Skeletal muscle cell (primary cell): ENCODE measurements at places on chromosomes 3 and 15.

DNA sequence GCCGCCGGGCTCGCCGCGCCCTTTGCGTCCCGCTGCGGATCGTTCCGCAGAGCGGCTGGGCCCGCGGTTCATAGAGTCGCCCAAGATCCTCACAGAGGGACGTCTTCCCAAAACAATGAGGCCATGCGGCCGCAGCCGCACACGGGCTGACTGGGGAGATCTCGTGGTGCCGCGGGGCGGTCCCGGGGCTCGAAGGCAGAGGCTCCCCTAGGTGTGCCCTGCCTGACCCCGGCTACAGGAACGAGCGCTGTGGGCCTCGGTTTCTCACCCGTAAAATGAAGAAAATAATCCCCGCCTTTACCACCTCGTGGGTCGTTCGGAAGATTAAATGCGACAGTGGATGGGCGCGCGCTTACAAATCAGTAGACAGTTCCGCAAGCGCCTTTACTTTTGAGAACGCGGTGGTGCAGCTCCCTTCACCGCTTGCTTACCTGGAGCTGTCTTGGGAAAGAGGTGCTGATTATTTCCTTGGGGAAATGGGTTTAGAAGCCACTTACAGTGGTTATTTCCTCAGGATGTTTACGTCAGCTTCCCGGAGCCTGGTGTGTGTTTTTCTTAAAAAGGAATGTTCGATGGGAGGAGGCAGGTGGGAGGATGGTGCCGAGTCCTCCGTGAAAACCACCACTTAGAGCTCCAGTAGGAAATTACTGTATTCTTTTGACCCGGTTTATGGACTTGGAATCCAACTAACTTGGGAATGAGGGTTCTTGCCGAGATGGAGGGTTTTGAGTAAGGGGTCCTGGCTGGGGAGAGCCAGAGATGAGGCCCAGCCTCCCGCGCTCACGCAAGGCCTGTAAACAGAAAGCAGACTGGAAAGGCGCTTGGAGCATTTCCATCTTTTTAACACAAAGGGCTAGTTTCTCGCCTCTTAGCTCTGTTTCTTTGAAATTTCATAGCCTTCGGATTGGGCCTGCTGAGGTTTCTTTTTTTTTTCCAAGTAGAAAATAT is 1.9 kb upstream of the MEX3B start:
- DNase-seq = no peak

DNA sequence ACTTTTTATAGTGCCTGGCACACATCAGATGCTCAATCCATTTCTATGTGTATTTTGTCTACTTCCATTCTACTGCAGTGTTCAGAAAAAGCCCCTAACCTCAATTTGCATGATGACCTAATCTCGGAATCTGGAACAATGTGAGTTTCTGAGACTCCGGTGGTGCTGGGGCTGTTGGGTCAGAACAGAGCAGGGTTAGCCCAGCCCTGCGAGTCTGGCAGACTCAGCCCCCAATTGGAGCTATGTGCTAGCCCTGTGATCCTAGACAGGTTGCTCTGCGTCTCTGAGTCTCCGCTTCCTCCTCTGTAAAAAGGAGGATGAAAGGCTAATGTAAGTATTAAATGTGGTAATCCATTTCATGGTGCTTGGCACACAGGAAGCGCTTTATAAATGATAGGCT is 95.0 kb upstream of the ICE2 start:
- DNase-seq = no peak

DNA sequence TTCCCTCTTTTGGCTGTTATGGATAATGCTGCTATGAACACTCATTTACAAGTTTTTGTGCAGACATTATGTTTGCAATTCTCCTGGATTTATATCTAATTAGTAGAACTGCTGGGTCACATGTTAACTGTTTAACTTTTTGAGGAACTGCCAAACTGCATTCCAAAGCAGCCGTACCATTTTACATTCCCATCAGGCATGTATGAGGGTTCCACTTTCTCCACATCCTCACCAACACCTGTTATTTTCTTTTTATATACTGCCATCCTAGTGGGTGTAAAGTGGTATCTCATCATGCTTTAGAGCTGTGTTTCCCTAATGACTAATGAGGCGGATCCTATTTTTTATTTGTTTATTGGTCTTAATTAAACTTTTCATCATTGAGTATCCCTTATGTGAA is 9.2 kb downstream of the KPNA4 start:
- no peak for DNase-seq

DNA sequence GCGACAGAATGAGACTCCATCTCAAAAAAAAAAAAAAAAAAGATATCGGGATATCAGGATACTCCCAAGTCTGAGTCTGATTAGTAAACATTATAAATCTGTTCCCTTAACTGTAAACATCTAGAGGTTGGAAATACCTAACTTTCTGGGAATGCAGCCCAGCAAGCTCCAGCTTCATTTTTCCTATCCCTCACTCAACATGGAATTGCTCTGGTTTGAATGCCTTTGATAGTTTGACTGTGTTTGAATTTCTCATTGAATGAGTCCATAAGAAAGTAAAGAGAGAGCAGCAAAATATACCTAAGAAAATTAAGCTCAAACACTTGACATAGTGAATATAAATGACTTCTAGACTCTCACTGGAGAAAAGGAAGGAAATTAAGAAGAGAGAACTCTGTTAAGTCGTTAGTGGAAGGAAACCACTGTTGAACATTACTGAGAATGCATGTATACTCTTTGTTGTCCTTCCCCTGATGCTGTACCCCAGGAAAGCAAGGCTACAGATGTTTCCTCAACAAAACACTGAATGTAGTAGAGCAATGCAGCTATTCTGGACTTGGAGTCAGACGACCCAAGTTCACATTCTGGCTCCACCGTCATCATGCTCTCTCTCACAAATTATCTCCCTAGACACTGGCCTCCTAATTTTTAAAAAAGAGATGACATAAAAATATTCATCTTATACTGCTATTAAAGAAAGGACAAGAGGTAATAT is 62.4 kb downstream of the CD200 start:
- DNase-seq = no peak

DNA sequence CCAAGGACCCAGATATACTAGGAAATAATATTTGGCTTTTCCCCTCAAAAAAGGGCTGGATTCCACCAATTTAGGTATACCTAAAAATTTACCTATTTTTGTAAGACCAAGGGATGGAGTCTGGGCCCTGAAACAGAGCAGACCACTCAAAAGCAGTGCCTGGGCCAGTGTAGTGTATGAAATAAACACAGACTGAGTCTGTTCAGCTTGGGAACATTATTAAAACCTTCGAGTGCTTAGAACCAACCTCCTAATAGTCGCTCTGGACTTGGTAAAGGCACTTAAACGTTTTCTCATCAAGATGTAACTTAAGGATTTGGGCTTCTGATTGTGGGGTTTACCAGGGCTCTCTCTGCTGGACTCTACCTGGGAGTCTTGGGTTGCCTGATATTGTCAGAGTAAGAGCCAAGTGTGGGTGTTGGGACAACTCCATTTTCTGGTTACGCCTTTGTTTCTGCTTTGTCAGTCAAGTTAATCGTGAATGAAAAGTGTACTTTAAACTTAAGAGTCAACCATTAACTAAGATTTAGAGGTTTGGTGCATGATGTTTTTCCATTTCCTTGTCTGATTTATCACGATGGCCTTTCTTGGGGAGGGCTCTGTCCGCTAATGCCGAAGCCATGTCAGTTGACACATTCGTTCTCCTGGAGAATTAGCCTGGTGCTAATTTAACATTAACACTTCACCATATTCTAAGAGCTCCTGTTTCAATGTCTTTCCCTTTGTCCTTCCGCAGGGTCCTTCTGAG is 221.0 kb upstream of the TPM1 start:
- DNase-seq = no peak

- DNase-seq = no peak
These were observed 53.2 kb upstream of the BOC start for GRCh38 chr3:113158171-113158570.

DNA sequence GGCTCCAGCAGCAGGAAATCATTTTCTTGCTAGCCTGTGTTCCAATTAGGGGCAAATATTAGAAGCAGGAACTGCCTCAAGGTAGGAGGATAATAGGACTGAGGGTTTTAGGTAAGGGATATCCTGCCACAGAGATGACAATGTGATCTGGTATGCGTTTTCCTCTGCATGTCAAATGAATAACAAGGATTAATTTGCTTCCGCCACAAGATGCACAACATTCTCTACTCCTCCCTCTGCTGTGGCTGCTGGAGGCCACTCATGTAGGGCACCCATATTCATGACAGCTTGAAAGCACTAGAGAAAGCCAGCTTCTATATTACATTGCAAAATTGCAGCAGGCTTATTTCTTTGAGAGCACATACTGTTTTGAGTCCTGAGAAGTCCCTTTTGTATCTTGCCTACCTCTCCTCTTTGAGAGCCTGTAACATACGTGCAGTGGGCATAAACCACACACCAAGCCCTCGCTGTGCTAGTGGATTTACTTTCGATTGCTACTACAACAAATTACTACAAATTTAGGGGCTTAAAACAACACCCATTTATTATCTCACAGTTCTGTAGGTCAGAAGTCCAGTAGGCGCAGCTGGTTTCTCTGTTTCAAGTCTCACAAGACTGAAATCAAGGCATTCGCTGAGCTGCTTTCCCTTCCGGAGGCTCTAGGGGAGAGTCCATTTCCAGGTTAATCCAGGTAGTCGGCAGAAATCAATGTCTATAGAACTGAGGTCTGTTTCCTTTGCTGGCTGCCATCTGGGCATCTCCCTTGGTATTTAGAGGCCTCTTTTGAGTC is 5.9 kb upstream of the CD47 start:
- no peak for DNase-seq

GRCh38 chr15:85974348-85974705 is 105.3 kb upstream of the AGBL1 start:
- no peak for DNase-seq

DNA sequence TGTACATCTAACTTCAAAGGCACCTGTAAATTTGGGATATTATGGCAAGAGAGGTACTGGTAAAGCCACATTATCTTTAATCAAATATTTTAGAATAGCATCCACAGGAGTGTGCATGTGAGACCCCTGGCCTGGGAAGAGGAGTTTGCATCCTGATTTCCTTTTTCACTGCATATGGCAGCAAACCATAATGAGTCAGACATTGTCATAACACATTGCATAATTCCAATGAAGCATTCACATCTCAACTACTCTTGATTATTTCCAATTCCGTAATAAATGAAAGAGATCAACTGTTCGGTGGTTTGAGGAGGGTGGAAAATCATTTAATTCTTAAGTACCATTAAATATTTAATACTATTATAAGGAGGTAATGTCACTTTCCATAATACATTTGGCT is 215.0 kb downstream of the MECOM start:
- no peak for DNase-seq

DNA sequence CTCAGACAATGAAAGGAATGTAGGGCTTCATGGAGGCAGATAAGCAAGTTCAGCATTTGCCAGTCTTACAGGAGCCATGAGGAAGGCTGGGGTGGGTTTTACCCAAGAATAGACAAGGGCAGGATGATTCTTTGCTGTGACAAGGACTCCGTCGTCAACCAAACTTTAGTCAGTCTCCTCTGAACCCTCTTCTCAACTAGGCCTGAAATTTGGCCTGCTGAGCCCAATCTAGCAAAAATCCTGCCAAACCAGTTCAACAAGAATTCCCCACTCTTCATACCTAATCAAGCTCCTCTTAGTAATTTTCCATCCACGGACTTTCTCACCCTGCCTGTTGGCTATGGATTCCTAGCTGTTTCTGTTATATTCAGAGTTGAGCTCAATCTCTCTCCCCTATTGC is 280.5 kb downstream of the TBL1XR1 start:
- DNase-seq = no peak

DNA sequence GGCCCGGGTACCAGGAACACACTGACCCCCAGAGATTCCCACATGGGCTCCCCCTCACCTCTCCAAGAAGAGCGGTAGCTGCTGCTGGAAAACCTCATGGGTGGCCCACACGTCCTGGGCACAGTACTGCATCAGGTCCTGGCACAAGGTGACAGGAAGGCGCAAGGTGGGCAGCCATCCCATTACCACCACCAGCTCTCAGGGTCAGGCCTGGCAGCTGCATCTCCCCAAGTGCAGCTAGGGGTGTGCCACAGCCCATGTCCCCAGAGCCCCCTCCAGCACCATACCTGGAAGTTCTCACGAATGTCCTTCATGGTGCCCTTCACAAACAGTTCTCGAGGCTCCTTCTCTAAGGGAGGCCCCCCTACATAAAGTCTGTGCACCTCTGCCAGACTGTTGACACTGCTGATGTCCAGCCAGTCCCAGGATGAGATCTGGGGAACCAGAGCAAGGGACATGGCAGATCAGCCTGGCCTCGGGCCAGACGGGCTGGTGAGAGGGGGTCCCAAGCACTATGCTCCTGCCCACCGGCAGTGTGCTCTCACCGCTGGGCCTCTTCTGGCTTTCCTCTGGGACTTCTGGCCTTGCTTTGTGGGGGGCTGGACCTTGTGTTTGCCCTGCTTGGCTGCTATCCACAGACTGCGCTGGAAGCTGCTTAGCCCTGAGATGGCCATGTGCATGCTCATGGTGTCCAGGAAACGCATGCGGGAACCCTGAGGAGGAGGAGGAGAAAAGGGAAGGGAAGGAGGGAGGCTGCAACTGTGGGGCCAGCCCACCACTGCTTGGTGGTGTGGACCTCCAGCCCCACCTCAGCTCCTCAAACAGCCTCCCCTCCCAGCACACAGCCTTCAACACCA is 6.0 kb downstream of the POLG start:
- no peak for DNase-seq

- no peak for DNase-seq
These were observed 80.3 kb downstream of the PEX5L start for GRCh38 chr3:179956416-179956830.
